ENCODE measurements at places on chromosomes 4 and X. TPM values are rescaled to one million over a fixed set of nuclear protein-coding genes. Genes with fewer than 3 reads are reported as not detected.

AWAT2 gene
- total RNA-seq, result not detected

DNA sequence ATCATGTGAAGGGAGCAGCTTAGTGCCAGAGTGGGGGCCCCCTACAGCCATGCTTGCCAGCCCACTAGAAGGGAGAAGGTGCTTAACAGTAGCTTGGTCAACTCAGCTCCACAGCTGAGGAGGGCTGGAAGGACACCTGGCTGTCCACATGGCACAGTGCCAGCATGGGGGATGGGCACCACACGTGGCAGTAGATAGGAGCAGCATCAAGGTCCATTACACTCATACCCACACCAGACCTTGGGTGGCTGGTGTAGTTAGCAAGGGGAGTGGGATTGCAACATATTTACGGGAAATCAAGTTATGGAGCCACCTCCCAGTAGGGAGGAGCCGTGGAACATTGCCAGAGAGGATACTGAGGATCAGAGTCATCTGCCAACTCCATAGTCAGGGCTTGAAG lies 37.9 kb upstream of the SLC4A4 start:
- DNase-seq, result no peak

GRCh38 chrX:149506349-149506748 lies 1.2 kb upstream of the IDS start:
- DNase-seq, result no peak

GRCh38 chr4:21198683-21199082 lies 498.4 kb downstream of the PACRGL start:
- DNase-seq, result no peak

DNA sequence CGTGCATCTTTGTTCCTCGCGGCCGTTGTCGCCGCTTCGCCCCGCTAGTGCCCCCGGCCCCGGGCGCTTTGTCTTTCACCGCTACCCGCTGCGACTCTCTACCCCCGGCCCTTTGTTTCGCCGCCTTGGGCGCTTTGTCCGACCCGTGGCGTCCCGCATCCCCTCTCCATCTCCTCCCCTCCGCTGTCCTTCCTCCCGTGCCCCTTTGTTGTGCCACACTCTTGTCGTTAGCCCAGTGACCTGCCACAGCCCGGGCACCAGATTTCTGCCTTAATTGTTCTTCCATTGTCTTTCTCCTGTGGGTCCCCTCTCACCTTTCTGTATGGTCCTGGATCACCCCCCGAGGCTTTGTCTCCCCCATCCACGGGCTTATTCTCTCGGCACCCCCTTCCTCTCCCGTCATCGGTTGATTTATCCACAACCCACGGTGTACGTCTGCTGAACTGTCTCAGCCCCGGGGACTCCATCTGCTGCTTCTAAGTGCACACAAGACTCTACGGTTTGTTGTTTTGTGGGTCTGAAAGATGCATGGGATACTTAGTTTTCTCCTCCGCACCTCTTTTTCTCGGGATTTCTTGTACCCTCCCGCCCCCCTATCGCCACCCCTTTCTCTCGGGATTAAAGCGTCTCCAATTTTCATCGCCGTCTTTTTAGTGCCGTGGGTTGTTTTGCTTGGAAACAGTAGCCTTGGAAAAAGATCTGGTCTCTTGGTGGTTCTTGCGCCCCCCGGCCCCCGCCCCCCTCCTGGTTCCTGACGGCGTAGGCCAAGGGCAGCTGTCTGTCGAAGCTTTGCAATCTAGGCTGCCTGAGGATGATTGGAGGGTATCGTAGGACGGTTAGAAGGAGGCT lies 783 bp downstream of the RBPJ start:
- DNase-seq, result peak; percentile 54

- DNase-seq, result no peak
These were observed 37.1 kb downstream of the EFHC2 start for GRCh38 chrX:44306356-44306755.

GRCh38 chr4:82798168-82799005 lies at the start of gene SCD5:
TSS of gene SCD5 (minus strand) at chr4:82798796. CDS start at chr4:82798537, 259 bp downstream.
- DNase-seq, result peak; percentile 71

RAB41 gene
- total RNA-seq, result not detected

DNA sequence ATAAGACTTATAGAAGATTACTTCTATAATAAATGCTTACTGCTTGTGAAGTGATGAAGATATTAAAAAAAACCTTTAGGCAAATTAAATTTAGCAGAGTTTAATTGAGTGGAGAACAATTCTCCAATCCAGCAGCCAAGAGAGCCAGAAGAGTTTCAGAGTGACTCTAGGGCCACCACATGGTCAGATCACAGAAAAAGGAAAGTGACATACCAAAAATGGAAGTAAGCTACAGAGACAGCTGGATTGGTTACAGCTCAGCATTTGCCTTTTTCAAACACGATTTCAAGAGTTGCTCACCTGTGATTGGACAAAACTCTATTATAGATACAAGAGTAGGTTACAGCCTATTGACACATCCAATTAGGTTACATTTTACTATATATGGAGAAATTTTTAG lies 79.0 kb upstream of the TRAM1L1 start:
- DNase-seq, result no peak

- no peak for DNase-seq
These were observed 127.4 kb downstream of the SH3RF1 start for GRCh38 chr4:169143335-169143734.

- DNase-seq, result no peak
These were observed 64.2 kb upstream of the PJA1 start for GRCh38 chrX:69229436-69229835.

CDS1 gene
- total RNA-seq, result 0.25 TPM

GRCh38 chr4:182807767-182808548 lies 109.2 kb downstream of the DCTD start:
- DNase-seq, result no peak

DNA sequence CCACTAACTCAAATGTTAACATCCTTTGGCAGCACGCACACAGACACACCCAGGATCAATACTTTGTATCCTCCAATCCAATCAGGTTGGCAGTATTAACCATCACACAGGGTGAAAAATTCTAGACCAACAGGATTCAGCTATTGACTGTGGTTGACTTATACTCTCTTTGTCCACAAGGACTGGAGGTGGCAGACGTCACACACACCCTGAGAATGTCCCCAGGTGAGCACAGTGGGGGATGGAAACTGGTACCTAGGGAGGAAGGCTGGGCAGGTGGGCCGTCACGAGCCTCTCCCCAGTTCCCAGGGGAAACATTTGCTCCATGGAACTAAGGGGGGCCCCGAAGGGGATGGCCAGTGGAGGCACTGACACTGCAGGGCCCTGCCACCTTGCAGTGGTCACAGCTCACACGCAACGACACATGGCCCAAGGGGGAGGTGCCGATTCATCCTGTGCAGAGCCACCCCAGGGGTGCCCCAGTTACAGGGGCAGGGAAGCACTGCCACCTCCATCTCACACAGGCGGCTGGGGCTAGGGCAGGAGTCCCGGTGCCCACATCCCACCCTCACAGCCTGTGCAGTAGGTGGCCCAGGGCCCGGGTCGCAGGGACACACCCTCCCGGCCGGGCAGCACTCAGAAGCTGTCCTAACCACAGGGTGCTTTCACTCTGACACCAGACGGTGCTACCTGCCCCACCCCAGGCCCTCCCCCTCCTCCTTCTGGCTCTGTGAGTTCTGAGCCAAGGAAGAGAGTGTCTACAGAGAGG lies 17.4 kb downstream of the ZFYVE28 start:
- DNase-seq, result peak; percentile 35

DNA sequence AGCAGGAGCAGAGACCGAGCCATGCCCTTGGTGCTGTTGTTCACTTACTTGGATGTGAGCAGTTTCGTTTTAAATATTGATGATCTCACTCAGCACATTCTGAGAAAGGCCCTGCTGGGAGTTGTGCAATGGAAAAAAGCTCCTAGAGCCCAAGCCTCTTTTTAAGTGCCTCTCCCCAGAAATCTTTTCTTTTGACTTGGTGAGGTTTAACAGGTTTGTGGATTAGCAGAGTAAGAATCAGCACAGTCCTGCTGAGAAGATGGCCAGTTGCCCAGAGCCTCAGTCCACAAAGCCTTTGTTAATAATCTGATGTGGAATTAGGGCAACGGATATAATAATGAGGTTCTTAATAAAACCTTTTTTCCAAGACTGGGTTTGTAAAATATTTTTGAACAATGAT lies 157.5 kb upstream of the ATP6AP2 start:
- no peak for DNase-seq

- no peak for DNase-seq
These were observed 96.1 kb downstream of the REELD1 start for GRCh38 chr4:146310319-146311021.

FAM9B gene
- not detected for total RNA-seq
